ENCODE measurements at places on chromosomes 7 and 10. TPM values are rescaled to one million over a fixed set of nuclear protein-coding genes. Genes with fewer than 3 reads are reported as not detected.

- no peak overlapping the region for H3K27ac ChIP-seq
- no peak overlapping the region for H3K4me3 ChIP-seq
- no peaks in the 10 kb centered on the region for H3K4me1 ChIP-seq
- no peaks in the 10 kb centered on the region for H3K36me3 ChIP-seq
Observed at GRCh38 chr7:78955329-78955728, 498.1 kb downstream of the MAGI2 start.

- H3K36me3 ChIP-seq = peaks cover 15% of the 10 kb centered on the region
- H3K4me3 ChIP-seq = no peak overlapping the region
- H3K27me3 ChIP-seq = no peaks in the 10 kb centered on the region
- H3K4me1 ChIP-seq = no peaks in the 10 kb centered on the region
Observed at GRCh38 chr7:140141256-140141655, 35.5 kb downstream of the KDM7A start.

GRCh38 chr7:95550546-95550945 lies 45.8 kb downstream of the PDK4 start:
- H3K36me3 ChIP-seq = no peaks in the 10 kb centered on the region
- DNase-seq = no peak
- H3K27ac ChIP-seq = peak overlapping the region; percentile 91
- peak overlapping the region; percentile 46 for H3K4me3 ChIP-seq
- H3K27me3 ChIP-seq = no peaks in the 10 kb centered on the region

DNA sequence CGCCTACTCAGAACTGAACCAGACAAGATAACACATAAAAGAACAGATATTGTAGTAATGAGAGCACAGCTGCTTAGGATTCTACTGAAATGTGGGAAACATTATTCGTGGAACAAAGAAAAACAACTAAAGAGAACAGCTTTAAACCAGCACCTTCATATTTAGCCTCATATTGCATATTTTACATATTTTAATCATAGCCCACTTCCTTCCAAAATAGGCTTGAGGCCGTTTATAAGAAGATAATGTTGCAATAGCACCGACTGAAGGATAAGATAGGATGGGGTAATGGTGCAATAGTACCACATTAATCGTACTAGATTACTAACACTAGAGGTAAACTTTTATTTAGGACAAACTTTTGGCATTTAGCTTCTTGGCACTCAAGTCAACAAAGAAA lies 71.3 kb downstream of the KCND2 start:
- no peak overlapping the region for H3K27ac ChIP-seq
- no peaks in the 10 kb centered on the region for H3K4me1 ChIP-seq
- no peaks in the 10 kb centered on the region for H3K36me3 ChIP-seq
- H3K27me3 ChIP-seq = no peaks in the 10 kb centered on the region

AKR1C8 gene
- total RNA-seq = not detected

ANKRD22 gene
- total RNA-seq = not detected

ASB13 gene
- 15.4 TPM for total RNA-seq

Measured in esophagus muscularis mucosa (tissue), 4 donors.